Fibroblast of lung (primary cell): ENCODE measurements at places on chromosomes 7 and 10. TPM values are rescaled to one million over a fixed set of nuclear protein-coding genes. Genes with fewer than 3 reads are reported as not detected.

The PRF1 gene
- not detected in 2 replicates for total RNA-seq

The CCDC172 gene
- total RNA-seq, result not detected in 2 replicates

The STEAP2 gene
- 26.3 and 29.8 TPM in 2 replicates for total RNA-seq

The FGFR2 gene
- total RNA-seq, result under 0.01 and 0.17 TPM in 2 replicates

The SYCE1 gene
- total RNA-seq, result 0.17 and 0.26 TPM in 2 replicates
